ENCODE measurements at places on chromosomes 1 and 21.

DNA sequence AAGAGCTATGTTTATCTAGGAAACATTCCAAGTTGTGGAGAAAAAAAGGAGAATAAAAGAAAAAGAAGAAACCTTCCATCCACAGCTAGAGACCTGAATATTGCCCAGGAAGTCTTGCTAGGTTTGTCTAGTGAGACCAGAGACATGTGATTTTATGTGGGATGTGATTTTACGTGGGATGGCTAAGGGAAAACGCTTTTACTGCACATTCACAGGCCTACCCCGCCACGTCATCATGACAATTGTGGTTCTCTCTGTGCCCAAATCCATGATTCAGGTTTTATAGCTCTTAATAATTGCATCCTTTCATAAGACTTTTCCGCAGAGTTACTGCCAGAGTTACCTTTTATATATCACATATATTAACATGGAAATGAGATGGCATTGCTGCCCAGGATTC is 86.4 kb upstream of the SSX2IP start:
- DNase-seq: no peak

GRCh38 chr1:31765041-31765467 is 914 bp upstream of the ADGRB2 start:
- DNase-seq: no peak

DNA sequence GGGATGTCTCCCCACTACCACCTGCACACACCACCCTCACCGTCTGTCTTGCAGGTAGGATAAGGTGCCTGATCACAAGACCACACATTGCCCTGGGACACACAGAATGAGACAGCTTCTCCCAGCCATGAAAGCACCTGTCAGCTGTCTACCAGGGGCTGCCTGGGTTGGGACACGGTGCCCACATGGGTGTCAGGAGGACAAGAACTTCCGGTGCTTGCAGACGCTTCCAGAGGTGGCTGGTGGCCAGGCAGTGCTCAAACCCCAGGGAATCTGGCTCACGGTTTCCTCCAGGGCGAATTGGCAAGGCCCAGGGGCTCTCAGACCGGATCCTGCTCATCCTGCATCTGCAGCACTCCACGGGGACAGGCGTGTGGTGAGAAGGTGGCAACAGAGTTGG is 182.6 kb upstream of the ARHGEF16 start:
- DNase-seq: no peak

DNA sequence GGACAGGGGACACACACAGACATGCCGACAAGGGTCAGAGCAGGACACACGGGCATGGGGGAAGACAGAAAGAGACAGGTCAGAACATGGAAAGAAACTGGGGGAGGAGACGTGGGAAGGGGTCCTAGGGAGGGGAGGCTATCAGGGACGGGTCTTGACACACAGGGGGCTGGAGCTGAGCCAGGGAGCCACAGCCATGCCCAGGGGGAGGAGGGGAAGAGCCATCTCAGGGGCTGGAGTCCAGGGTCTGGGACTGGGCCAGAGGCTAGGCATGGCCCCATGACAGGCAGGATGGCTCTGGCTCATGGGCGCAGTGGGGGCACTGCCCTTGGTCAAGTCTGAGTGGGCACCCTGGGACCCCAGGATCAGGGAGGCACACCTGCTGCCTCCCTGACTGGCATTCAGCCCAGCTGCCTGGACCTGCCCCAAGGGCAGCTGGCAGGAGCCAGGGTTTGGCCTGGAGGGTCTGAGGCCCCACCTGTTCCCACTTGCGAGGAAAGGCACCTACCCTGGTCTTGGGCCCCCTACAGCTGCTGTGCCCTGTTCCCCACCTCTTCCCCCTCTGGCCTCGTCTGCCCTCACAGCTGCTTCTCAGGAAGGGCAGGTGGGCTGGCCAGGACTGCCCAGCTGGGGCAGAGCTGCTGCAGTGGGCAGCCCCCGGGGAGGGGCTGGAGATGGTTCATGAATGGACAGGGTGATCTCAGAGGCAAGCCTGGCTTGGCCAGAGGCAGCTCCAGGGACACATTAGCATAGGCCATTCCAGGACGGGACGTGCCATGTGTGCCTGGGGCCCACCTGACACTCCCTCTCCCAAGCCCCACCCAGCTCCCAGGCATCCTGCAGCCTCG is 42.9 kb downstream of the HSPG2 start:
- DNase-seq: no peak

DNA sequence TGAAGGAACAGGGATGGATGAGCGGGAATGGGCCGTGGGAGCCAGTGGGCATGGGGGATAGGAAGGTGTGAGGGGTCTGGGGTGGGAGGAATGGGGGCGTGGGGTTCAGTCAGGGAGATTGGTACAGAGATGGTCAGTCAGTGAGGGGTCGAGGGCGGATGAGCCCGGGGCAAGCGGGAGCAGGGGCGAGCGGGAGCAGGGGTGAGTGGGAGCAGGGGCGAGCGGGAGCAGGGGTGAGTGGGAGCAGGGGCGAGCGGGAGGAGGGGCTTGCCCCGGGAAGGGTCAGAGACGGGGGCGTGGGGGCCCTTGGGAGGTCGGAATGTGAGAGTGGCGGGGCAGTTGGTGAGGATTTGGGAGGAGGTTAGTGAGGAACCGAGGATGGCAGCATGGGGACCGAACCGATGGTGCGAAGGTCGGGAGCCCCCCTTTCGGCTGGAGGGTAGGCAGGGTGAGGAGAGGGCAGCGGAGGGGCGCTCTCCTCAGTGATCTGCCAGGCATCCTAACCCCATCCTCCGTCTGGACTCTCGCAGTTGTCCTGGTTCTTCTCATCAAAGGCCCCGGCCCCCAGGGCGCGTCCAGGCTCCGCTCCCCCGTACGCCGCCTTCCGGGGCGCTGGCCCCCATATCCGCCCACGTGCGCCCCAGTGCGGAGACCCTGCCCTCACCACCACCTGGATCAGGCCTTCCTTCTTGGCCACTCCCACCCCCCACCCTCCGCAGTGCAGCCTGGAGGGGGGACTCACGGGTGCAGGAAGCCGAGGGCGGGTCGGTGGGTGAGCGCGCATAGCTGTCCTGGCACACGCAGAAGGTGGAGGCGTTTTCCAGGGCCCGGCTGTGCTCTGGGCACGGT is 11.2 kb downstream of the EPHA10 start:
- no peak for DNase-seq

- DNase-seq: no peak
Measured at GRCh38 chr1:41497056-41497440, 12.6 kb upstream of the EDN2 start.

GRCh38 chr1:244727871-244728474 is 75.0 kb downstream of the DESI2 start:
- DNase-seq: no peak

GRCh38 chr1:211503542-211503941 is 11.6 kb upstream of the RD3 start:
- no peak for DNase-seq

- DNase-seq: no peak
Measured at GRCh38 chr1:216903382-216903740, 180.1 kb upstream of the ESRRG start.

DNA sequence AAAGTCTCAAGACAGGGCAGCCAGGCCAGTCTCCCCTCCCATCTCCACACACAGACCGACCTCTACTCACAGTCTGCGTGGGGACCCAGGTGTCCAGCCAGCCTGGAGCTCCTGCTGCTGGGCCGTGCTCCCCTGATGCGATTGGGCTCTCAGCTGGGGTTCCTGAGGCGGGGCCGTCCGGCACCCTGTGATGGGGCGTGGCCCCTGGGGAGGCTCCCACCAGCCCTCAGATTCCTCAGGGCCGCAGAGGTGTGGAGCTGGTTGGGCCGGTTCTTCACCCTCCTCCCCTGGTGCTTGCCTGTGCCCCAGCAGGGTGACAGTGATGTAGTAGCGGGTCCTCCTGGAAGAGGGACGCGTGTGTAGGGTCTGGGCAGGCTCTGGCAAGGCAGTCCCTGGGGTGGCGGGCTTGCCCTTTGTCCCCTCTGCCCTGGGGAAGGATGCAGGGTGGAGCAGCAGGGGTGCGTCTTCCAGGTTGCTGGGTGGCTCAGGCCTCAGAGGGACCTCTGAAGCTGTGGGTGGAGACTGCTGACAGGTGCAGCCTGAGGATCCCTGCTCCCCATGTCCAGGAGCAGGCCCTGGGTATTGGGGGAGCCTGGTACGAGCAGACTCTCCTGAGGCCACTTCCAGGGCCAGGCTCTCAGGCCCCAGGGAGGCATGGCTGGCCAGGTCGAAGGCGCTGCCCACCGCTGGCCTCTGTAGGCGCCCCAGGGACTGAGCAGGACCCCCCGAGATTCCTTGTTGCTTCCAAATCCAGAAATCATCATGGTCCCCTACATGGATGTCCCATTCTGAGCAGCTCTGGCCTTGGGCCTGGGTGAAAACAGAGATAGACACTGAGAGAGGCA is at the start of gene CRYBG2:
Gene CRYBG2, minus strand, starts transcription at position 155 of the 845 bp plus-strand sequence. CDS start 7,473 bp downstream, outside the sequence.
- DNase-seq: no peak

DNA sequence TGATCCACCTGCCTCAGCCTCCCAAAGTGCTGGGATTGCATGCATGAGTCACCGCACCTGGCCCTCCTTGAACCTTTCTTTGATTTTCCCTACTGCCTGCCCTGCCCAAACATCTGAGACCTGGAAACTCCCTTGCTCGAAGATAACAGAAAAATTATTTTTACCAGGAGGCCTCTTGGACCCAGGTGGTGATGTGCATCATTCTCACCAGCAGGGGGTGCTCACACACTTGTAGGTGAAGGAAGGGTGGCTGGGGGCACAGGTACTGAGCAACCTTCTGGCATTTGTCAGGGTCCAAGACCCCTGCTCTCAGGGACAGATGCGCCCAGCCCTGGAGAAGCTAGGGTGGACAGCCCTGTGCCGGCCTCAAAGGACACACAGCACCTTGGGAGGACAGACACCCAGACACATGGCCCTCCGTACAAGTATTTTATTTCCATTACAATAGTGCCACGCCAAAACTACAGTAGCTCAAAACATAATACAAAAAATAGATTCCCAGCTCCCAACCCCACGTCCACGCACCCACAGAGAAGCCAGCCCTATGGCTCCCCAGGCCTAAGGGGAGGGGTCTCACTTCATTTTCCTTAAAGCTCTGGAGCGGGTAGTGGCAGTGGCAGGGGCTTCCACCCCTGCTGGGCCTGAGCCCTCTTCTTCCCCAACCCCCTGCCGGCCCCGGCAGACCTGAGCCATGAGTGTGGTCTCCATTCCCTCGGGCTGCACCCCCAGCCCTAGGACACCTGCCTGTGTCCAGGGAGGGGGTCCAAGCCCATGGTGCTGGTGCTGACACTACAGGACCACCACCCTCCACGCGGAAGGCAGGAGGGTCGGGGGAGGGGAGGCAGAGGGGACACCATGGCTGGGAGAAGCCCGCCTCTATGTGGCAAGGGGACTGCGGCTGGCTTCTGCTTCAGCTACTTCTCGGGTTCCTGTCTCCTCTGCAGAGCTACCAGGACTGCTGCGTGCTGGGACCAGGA is 40.4 kb upstream of the EIF4G3 start:
- no peak for DNase-seq

DNA sequence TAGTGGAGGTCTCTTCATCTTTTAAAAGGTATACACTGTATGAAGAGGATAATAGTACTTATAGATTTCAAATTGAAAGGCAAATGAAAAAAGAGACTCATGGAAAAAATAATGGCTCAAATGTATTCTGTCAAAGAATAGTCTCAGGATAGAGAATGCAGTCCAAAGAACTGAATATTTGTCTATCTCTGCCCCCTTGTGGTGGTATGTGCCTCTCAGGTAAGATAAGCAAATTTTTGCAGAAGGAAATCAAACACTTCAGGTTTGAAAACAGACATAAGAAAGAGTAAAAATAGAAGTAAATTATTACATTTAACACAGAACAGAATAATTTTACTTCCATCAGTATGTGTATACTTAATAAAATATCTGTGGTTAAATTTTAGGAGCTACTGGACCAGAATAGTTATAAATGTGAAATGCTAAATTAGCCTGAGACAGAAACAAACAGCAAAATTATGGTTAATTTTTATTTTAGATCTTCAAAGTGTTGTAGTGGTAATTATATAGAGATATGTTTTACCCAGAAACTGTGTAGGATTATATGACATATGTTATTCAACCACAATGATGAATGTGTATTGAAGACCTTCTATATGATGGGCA is 164.4 kb upstream of the PALMD start:
- DNase-seq: peak; percentile 58

Data from HFF-Myc (cell line).